ENCODE measurements at places on chromosomes 3 and 15. TPM values are rescaled to one million over a fixed set of nuclear protein-coding genes. Genes with fewer than 3 reads are reported as not detected.

The SLC24A5 gene
- not detected for total RNA-seq

- no peak for DNase-seq
These were observed 61.5 kb upstream of the FNDC3B start for GRCh38 chr3:171977860-171978259.

The MTMR10 gene
- 18.1 TPM for total RNA-seq

The CFAP100 gene
- not detected for total RNA-seq

DNA sequence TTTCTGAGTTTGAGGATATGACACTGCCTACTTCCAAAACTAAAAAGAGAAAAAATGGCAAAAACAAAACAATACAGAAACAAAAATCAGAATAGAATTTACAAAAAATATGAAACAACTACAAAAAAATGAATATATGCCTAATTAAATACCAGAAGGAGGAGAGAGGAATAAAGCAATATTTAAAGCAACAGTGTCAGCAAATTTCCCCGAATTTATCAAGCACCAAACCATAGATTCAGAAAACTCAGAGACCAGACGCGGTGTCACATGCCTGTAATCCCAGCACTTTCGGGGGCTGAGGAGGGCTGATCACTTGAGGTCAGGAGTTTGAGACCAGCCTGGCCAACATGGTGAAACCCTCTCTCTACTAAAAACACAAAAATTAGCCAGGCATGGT lies 1360.9 kb downstream of the SI start:
- DNase-seq = no peak

The TNFSF10 gene
- 36.2 TPM for total RNA-seq

The KBTBD8 gene
- total RNA-seq = 1.8 TPM

The TRPC1 gene
- 6.9 TPM for total RNA-seq

The LTF gene
- not detected for total RNA-seq

GRCh38 chr3:45365060-45365459 lies 23.3 kb upstream of the LARS2 start:
- no peak for DNase-seq

DNA sequence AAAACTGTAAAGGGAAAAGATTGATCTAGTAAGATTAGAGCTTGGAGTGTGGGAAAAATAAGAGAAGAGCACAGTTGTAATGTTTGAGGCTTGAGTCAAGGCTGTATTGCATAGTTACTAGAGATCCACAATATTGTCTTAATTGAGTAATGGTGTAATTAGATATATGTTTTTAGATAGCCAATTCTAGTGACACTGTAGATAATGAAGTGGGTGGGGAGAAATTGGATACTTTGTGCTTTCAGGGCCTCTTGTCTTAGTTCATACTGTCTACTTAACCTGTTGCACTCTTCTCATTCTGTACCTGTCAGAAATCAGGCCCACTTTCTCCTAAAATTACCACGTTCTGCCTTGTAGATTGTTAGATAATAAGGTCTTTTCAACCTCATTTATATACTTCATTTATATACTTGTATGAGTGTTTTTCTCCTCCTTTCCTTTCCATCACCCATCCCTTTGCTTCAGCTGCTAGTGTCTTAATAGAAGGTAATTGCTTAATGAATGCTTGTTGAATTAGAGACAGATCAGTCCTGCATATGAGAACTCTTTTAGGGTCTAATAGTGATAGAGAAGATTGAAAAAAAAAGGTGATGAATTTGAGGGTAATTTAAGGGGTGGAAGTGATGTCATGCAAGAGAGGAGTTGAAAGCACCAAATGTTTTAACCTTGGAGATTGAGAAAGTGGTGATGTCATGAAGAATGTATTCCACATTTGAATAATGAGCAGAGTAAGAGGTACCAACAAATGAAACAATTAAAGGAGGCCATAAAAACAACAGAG lies 32.0 kb downstream of the PIK3CA start:
- no peak for DNase-seq

DNA sequence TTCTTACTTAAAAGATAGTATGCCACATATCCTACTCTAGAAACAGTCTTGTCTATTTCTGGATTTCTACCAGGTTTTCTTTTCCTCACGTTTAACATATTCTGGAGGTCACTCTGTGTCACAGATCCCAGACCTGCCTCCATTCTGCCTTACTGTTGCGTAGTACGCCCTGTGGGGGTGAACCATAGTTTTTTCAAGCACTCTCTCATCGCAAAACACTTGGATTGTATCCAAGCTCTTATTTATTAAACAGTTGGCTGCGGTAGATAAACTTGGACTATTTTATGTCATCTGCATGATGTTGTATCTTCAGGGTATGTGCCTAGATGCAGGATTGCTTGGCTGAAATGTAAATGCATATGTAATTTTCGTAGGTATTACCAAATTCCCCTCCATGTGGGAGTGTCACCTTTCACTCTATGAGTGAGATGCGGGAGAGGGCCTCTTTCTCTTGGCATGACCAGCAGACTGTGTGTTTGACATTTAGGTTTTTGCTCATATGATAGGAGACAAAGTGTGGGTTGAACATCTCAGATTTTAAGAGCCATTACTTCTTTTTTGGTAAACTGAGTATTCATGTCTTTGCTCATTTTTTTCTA lies 55.8 kb downstream of the ABTB1 start:
- no peak for DNase-seq

The NAALADL2 gene
- total RNA-seq = 1.0 TPM

The CATSPER2 gene
- 0.17 TPM for total RNA-seq

GRCh38 chr3:191634902-191635301 lies 173.9 kb downstream of the PYDC2 start:
- no peak for DNase-seq

The ADAMTS17 gene
- 0.06 TPM for total RNA-seq

- DNase-seq = no peak
These were observed 44.6 kb downstream of the SLC6A20 start for GRCh38 chr3:45751537-45752242.

The ROPN1 gene
- not detected for total RNA-seq

The PLXNB1 gene
- total RNA-seq = 106 TPM

The GPR62 gene
- total RNA-seq = not detected

The KNL1 gene
- 23.9 TPM for total RNA-seq

DNA sequence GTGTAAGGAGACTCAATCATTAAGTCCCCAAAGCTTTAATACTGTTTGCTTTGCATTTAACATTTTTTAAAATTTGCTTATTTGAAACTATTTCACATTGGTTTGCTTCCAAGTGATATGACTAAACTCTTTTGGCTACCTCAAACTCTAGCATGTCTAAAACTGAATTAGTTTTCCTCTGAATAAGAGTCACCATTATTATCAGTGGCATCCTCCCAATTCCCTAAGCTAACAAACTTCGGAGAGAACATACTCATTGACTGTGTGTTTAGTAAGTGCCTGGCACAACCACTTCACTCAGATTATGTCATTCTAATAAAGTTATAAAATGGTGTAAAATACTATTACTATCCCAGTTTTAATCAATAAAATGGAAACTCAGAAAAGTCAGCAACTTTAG lies 21.9 kb downstream of the ATOSA start:
- no peak for DNase-seq

The ACKR2 gene
- 2.8 TPM for total RNA-seq

DNA sequence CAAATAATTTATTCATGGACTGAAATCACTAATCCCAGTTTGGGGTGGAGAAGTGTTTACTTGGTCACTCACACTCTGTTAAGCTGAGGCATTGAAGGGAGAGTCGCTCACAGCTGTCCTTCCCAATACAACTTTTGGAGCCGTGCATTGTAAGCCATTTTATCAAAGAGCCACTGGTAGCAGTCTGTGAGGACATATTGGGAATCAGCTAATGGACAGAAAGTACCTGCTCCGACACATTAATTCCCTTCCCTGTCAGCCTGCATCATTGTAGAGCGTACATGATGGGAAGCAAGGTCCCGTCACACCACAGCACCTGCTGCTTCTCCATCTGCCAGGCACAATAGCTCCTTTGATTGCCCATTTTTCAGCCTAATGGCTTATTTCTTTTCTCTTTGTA lies 643.2 kb downstream of the SQOR start:
- DNase-seq = no peak

DNA sequence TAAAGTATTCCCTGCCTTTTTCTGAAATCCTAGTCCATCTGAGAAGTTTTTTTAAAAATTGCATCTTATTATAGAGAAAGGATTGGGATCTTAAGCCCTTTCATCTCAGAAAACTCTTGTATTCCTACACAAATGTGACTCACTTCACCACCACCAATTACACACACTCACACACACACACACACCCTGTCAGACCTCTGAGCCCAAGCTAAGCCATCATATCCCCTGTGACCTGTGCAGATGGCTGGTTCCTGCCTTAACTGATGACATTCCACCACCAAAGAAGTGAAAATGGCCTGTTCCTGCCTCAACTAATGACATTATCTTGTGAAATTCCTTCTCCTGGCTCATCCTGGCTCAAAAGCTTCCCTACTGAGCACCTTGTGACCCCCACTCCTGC lies 1181.9 kb downstream of the ROBO2 start:
- no peak for DNase-seq

The ZNF860 gene
- 0.29 TPM for total RNA-seq

- no peak for DNase-seq
These were observed 12.1 kb downstream of the TGFBR2 start for GRCh38 chr3:30618526-30618925.

DNA sequence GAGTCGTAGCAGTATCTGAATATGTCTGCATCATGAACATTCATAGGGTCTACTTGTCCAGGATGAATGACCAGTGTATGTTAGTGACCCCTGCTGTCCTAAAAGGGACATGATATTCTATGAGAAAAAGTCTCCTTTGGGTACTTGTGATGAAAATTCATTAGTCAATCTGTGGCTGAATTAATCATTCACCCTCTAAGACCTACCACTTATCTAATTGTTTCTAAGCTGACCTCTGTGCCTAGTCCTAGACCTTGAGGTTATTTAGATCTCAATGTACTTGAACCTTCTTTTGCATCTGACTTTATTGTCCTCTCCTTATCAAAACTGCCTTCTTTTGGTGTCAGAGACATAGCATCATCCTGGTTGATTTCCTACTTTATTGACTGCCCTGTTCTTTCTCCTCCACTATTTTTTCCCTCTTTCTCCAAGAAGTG lies 799.3 kb downstream of the DIPK2A start:
- no peak for DNase-seq

GRCh38 chr15:67812241-67812644 lies 13.1 kb upstream of the SKOR1 start:
- DNase-seq = no peak

GRCh38 chr3:70273492-70273891 lies 38.9 kb downstream of the MDFIC2 start:
- DNase-seq = no peak

- no peak for DNase-seq
These were observed 15.8 kb upstream of the THUMPD3 start for GRCh38 chr3:9347081-9347480.

DNA sequence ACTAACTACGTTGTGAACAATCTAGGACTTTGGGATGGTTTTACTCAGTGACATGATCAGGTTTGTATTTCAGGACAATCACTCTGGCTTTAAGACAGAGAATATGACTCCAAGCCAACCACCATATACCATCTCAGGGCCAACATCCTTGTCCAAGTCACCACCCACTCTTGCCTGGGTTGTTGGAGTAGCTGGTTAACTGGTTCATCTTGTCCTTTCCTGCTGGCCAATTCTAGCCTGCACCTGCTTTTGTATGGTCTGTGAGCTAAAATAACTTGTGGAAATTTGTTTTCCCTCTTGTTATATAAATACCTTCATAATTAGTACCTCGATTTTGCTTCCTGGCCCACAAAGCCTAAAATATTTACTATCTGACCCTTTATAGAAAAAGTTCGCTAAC lies 306.8 kb upstream of the STT3B start:
- DNase-seq = no peak

The GABRG3 gene
- total RNA-seq = not detected

GRCh38 chr3:165797551-165797950 lies 39.7 kb downstream of the BCHE start:
- DNase-seq = no peak

DNA sequence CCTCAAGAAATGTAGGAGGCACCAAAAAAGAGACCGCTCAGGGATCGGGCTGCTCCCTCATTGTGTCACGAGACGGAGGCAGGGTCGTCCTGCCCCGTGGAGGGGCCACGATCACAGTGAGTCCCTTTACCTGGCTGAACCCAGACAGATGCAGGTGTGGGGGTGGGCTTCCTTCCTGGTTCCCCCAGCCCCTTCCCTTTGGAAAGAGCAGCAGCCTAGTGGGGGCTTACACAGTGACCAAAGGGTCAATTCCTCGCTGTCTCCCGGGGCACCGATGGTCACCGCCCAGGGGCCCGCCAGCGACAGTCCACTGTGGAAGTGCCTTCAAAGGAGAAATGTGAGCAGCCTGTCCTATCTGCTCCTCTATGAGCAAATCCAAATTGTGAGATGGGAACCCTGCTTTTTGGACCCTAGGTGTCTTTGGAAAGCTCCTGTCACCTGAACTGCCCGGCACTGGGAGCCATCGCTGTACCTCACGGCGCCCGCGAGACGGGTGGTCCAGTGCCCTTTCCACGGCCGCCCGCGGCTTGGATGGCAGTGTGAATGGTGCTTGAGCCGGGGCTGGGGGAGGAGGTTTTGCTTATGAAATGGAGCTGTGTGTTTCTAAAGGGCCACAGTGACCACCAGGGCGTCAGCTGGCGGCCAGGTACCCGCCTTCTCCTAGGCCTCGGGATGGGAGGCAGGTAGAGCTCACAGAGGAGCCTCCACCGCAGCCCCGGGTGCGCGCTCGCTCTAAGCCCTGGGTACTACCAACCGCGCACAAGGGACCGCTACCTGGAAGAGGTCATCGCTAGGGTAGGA lies 155.7 kb downstream of the KLF13 start:
- no peak for DNase-seq

The MGA gene
- total RNA-seq = 20.8 TPM

GRCh38 chr15:56343879-56344278 lies 21.3 kb upstream of the TEX9 start:
- DNase-seq = no peak

- DNase-seq = no peak
These were observed 4.3 kb downstream of the TBC1D2B start for GRCh38 chr15:78073046-78073787.

The TMEM212 gene
- total RNA-seq = not detected

The IL17RE gene
- 4.8 TPM for total RNA-seq

The SCAANT1 gene
- not detected for total RNA-seq

DNA sequence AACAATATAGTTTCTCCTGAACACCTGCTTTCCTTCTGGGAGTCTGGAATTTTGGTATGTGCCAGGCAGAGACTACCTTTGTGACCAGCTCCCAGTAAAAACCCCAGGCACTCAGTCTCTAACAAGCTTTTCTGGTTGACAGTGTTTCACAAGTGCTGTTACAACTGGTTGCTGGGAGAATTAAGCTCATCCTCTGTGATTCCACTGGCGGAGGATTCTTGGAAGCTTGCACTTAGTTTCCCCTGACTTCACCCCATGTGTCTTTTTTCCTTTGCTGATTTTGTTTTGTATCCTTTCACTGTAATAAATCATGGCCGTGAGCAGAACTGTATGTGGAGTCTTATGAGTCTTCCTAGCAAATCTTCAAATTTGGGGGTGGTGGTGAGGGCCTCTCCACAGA lies 5.7 kb upstream of the TAGLN3 start:
- no peak for DNase-seq
